ENCODE measurements at places on chromosomes 3 and 15. TPM values are rescaled to one million over a fixed set of nuclear protein-coding genes. Genes with fewer than 3 reads are reported as not detected.

RTP3 gene
- total RNA-seq: not detected

CAMKV gene
- 518 TPM for total RNA-seq

GRIP2 gene
- 0.34 TPM for total RNA-seq

FBXW12 gene
- 0.66 TPM for total RNA-seq

PLA2G4F gene
- total RNA-seq: not detected

MAP2K5 gene
- 29.0 TPM for total RNA-seq

ZMYND10 gene
- 1.3 TPM for total RNA-seq

SRGAP3 gene
- total RNA-seq: 197 TPM

FMN1 gene
- total RNA-seq: 1.1 TPM

TJP1 gene
- total RNA-seq: 129 TPM

GHSR gene
- not detected for total RNA-seq

CFAP100 gene
- total RNA-seq: not detected
